ENCODE measurements at places on chromosomes 16 and 17.
A peak's percentile ranks its signal among the peaks of the same experiment; 100 is the strongest.

DNA sequence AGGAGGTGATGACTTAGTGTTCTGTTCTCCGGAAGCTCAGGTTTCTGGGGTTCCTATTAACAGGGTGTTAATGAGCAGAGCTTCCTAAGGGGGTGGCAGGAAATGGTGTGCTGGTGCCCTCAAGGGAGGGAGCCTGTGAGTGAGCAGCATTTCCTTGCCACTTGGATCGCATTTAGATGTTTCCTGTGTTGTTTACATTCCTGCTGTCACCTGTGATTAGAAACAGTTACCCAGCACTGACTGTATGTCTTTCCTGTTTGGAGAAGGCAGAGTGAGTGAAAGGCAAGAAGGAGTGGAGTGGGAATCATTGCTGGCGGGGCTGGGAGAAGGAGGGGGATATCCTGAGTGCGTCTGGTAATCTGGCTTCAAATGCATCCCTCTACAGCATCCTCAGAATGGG is 214.6 kb downstream of the CCDC182 start:
- no peak for DNase-seq

GRCh38 chr17:15261258-15261801 is 3.8 kb downstream of the PMP22 start:
- peak; percentile 60 for DNase-seq

- DNase-seq = no peak
Observed at GRCh38 chr16:23567602-23568001, 10.1 kb downstream of the UBFD1 start.

- no peak for DNase-seq
Observed at GRCh38 chr17:652314-652713, 62.3 kb downstream of the VPS53 start.

- no peak for DNase-seq
Observed at GRCh38 chr16:57031156-57031555, 41.8 kb downstream of the NLRC5 start.

DNA sequence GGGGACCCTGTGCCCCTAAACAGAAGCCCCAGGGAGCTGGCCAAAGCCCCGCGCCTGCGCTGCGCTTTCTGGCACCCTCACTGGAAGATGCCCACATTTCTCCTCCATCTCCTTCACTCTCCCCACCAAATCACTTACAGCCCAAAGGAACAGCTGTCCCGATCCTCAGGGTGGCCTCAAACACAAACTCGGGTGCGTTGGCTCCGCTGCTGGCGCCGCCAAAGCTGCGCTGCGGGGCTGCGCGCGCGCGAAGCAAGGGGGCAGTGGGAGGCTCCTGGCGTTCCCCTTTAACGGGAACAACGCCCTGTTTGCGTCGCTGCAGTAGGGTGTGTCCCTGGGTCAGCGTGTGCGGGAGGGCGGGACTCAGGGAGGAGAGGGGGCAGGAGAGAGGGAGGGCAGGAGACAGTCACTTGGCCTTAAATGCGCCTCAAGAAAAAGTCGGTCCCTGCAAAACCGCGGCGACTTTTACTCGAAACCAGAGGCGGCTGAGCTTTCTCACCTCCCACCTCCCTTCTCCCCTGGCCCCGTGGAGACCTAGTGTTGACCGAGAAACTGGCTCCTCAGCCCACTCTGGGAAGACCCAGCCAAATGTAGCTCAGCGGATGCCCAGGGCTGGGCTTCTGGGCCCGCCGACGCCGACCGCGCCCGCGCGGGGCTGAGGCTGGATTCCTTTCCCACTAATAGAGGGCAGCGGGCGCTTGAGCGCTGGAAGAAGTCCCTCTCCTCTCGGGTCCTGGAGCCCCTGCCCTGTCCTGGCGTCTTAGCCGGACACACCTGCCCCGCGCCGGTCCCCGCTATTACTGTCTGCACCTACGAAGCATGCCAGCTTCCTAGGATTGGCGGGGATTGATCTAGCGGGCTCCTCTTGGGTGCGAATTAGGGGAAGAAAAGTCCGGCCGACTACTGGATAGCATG is 2.6 kb downstream of the PMP22 start:
- peak; percentile 26 for DNase-seq

DNA sequence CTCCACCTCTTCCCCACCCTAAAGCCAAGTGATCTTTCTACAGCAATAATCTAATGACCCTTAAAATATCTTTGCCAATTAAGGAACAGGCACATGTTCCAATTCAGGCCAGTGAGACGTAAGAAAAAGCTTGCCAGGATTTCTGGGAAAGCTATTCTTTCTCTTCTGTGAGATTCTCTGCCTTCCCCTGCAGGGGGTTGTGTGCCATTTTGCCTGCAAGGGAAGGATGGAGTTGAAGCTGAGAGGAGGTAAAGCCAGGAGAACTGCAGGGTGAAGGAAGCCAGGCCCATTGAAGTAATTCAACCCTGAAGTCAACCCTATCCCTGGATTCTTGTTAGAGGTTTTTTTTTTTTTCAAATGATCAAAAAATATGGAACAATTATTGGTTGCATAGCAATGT is 9.0 kb upstream of the LPO start:
- DNase-seq = no peak

DNA sequence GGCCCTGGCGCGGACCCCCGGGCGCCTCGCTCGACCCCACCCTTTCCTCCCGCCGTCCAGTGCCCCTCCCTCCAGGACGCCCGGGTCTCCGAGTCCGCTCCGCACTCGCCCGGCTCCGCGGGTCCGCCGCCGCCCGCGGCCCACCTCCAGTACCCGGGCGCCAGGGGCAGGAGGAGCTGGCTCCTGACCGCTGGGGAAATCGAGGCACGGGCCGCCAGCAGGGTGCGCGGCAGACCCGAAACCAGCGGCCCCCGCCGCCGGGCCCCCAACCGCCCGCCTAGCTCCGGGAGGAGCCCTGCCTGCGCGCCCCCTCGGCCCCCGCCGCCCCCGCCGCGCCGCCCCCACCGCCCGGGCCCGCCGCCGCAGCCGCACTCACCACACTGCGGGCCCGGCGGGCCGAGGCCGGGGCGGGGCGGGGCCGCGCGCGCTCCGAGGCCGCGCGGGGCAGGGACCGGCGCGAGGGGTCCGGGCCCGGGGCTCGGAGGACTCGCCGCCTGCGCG is 333 bp downstream of the MAFG start:
- DNase-seq = no peak

- no peak for DNase-seq
Observed at GRCh38 chr16:70665113-70665694, 18.8 kb downstream of the IL34 start.

GRCh38 chr17:48427598-48427997 is 2.4 kb downstream of the SKAP1 start:
- no peak for DNase-seq

GRCh38 chr16:89567656-89568594 is 7.4 kb downstream of the RPL13 start:
- DNase-seq = no peak

- DNase-seq = no peak
Observed at GRCh38 chr17:76085066-76085730, 6.2 kb downstream of the ZACN start.

- no peak for DNase-seq
Observed at GRCh38 chr16:66388350-66389139, 22.1 kb downstream of the CDH5 start.

DNA sequence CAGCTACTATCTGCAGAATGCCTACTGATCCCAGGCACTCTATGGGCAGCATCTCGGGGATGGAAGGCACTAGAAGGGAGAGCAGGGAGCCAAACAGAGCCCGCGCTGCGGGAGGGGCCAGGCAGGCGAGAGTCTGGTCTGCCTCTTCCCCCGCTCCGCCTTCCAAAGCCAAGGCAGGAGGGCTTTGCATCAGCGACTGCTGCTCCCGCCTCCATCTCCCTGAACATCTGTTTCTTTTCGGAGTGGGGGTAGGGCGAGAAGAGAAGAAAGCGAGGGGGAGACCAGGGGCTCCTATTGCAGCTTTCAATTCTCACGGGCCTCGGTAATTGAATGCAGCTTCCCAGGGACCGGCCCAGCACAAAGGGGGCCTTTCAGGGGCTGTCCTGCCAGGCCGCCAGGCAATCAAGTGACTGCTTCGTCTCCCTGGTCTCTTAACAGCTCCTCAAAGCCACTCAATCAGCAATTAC is 31.4 kb upstream of the CDC42EP4 start:
- DNase-seq = peak; percentile 46

GRCh38 chr16:87803385-87803784 is 37.6 kb upstream of the KLHDC4 start:
- no peak for DNase-seq

- no peak for DNase-seq
Observed at GRCh38 chr17:5565808-5566207, 18.5 kb downstream of the NLRP1 start.

- DNase-seq = no peak
Observed at GRCh38 chr16:2308089-2308962, 32.2 kb downstream of the ABCA3 start.

DNA sequence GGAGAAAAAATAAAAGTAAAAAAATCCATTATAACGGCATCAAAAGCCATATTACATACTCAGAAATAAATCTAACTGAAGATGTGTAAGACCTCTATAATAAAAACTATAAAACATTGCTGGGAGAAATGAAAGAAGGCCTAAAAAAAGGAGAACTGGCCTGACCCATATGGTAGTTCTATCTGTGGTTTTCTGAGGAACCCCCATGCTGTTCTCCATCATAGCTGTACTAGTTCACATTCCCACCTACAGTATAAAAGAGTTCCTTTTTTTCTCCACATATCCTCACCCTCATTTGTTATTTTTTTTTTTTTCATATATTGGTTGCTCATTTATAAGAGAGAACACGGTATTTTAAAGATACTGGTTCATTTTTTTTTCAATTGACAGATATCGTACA is 191.8 kb downstream of the STX8 start:
- no peak for DNase-seq

DNA sequence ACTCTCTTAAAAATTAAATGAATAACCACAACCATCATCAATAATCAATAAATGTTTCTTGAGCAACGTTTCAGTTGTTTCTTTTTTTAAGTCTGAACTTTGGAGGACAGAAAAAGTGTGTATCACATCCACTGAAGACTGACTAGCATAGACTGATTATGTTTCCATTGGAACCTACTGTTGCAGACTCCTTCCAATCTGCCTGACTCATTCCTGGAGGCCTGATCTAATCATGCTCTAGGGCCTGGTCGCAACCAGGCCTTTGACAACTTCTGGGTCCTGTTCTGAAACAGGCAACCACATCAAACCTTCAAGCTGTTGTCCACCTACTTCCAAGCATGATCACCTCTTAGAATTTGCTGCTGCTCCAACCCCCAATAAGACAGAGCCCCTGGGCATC is 109.2 kb upstream of the NUDT7 start:
- DNase-seq = no peak

DNA sequence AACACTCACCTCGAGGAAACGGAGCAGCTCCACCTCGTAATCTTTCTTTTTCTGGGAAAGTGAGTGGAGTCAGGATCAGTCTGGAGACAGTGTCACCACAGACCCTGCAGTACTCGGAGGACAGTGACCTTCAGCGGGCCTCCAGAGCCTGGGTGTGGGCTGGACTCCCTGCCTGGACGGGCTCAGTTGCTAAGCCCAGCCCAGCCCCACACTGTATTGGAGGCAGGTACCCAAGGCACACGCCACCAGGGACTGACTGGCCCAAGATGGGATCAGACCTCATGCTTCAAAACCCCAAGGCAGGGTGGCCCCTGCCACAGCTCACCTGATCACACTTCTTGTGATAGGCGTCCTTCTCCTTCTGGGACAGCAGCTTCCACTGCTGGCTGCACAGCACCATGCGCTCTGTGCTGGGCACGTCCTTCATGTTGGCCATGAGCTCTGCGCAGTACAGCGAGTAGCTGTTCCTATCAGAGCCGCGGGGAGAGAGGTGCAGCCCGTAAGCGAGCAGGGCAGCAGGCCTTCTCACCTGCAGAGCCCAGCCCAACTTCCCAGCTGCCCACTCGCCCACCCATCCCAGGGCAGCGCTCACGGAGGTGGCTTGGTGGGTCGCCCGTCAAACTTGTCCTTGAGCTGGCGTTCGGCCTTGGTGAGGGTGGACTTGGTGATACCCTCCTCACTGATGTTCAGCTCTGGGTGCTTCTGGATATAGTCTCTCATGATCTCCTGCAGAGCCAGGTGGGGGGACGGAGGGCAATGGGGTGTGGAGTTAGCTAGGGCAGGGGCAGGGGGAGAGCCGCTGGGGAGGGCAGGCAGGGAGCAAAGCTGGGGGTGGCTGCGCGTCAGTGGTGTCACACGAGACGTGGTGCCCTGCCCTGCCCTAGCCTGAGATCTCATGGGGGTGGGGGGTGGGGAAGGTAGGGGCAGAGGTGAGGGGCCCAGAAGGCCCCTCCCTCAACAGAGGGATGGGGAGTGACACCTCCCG is 7.9 kb downstream of the UBTF start:
- no peak for DNase-seq

DNA sequence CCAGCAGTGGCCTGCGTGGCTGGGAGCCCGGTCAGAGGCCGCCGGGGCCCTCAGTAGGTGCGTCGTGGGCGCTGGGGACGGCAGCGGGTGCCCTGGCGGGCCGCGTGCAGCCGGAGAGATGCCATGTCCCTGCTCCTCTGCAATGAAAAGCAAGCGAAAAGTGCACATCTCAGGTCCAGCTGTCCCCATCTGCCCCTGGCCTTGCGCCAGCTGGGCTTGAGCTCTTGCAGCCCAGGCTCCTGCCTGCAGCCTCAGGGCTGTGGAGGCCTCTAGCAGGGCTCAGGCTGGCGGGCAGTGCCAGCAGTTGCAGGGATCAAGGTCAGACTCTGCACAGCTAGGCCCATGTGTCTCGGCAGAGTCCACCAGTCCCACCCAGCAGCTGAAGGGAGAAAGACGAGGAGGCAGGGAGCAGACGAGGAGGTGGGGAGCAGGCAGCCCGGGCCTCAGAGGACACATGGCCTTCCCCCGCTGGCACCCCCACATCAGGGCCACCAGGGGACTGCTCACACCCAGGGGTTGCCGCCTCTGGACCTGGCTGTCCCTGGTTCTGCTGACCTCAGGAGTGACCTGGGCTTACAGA is 11.2 kb downstream of the SLC16A3 start:
- no peak for DNase-seq

DNA sequence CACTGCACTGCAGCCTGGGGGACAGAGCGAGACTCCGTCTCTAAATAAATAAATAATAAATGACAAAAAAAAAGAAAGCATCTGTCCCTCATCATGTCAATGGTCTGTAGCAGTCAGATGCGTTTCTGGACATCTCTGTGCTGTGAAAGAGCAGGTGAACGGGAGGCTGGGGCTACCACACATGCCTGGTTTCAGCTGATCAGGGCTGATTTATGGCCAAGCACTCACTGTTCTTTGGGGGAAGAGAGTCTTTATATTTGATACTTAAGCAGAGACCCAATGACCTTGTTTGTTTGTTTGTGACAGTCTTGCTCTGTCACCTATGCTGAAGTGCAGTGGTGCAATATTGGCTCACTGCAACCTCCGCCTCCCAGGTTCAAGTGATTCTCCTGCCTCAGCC is 17.5 kb downstream of the KIAA0513 start:
- DNase-seq = no peak

DNA sequence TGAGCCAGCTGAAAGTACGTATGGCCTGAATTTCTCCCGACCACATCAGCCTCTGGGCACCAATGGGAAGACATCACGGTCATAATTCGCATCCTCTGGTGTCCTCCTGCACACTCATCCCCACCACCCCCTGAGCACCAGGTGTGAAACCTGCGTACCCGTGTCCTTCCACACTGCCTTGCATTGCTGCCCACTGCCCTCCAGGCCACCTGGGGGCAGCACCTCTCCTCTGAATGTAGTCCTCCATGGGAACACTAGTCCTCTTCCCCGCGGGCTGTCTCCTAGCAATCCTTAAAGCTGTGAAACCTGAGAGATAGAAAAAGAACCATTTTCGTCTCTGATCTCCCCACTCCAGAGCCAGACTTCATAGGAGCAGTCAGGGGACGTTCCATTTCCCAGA is 125.5 kb downstream of the ZNF18 start:
- no peak for DNase-seq

GRCh38 chr16:11218604-11218962 is 37.4 kb downstream of the SOCS1 start:
- DNase-seq = no peak

Measured in kidney glomerular epithelial cell (primary cell).